ENCODE measurements at places on chromosomes 13 and 19.

GRCh38 chr19:10190026-10190425, 4.7 kb downstream of the DNMT1 start:
- no peak for DNase-seq

DNA sequence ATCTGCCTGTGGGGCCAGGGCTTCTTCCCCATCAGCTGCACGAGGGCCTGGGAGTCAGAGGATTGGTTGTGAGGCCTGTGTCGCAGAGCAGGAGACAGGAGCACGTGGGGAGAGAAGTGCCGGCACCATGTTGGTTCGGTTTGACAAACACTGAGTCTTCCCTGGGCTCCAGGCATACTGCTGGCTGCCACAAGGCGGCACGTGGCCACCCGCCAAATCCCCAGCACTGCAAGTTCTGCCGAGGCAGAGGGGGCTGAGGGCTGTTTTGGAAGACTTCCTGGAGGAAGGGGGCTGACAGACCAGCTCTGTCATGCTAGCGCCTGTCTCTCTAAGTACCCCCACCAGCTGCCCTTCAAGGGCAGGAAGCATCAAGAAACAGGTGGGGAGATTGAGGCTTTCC, 9.5 kb downstream of the SHANK1 start:
- DNase-seq: no peak

DNA sequence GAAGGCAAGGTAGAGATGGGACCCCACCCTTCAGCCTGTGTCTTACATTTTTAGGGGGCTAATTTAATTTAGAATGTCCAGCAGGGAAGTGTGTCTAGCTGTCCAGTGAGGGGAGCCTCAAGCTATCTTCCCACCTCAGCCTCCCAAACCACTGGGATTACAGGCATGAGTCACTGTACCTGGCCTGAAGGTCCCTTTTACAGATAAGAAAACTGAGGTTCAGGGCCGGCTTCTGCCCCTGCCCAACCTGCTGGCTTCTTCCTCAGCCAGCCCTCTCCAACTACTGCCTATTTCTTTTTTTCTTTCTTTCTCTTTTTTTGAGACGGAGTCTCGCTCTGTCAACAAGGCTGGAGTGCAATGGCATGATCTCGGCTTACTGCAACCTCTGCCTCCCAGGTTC, 19.4 kb upstream of the HOMER3 start:
- DNase-seq: no peak

- DNase-seq: no peak
These were observed 3.4 kb upstream of the FUT5 start for GRCh38 chr19:5873617-5874199.

DNA sequence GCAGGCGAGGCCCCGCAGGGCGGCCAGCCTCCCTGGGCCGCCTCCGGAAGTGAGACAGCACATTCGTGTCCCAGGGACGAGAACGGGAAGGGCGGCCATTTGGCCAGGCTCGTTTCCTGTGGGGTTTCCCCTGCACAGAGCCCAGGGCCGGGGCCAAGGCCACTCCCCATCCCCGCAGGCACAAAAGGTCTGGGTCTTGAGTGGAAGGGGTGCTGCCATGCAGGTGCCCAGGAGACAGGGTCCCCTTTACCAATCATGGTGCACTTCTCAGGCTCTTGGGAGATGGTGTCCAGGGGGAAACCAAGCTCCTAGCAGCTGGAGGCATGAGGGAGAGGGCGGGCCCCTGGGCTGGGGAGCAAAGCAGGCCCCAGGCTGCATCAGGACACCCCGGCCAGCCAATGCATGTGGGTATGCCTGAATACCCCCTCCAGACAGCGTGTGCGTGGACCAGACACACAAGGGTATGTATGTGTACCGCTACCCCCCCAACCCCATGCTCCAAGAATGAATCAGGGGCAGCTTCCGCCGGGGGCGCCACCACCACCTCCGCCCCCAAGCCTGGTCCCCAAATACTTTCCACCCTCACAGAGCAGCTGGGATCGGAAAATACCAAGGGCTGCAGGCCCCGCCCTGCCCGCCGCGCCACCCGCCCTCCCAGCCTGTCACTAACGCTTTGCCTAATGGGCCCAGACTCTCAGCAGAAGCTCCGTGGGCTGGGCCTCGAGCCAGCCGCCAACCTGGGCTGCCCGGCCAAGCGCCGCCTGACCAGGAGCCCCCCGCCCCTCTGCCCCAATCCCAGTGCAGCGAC, 37.6 kb upstream of the NANOS3 start:
- peak; percentile 64 for DNase-seq

DNA sequence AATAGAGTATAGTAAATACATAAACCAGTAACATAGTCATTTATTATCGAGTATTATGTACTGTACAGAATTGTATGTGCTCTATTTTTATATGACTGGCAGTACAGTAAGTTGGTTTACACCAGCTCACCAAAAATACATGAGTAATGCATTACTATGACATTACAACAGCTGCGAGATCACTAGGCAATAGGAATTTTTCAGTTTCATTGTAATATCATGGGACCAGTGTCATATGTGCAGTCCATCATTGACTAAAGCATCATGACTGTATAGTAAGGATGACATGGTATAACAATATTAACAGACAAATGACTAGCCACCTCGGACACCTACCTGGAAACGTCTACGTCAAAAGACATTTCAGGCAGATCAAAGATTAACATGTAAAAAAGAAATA, 33.6 kb downstream of the ATP7B start:
- DNase-seq: no peak

- no peak for DNase-seq
These were observed 28.7 kb downstream of the COMP start for GRCh38 chr19:18762125-18763023.

DNA sequence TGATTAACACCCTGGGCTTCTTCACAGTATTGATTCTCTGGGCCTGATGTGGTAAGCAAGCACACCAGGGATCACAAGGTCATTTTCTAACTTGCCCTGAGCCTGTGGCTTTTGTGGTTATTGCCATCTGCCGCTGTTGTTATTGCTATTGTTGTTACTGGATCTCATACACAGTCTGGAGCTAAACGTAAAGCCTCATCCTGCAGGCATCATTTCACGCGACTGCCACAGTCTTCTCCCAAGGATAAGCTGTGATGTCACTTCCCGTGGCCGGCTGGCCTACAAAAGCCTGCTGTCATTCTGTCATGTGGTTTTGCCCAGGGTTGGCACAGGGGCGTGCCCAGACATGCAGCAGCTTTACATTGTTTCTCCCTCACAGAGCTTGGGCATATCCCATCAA, 154.0 kb upstream of the GPR12 start:
- peak; percentile 5 for DNase-seq

- no peak for DNase-seq
These were observed 36.9 kb downstream of the POLR1D start for GRCh38 chr13:27658546-27658945.

- DNase-seq: no peak
These were observed 14.2 kb downstream of the ZAR1L start for GRCh38 chr13:32300920-32301319.

DNA sequence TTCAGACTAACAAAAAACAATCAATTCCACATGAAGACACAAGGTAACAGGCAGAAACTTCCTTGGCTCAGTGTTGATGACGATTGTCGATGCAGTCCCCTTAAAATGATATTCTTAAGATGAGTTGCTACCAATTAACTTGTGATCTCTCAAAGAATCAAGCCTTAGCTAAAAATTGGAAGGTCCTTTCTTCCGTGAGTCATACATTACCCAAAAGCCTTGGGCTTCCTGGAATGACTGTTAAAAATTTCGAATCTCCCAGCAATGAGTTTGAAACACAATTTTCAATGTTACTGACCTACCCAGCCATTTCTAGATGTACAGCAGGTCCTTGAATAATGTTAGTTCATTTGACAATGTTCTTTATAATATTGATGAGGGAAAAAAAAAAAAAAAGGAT, 28.0 kb upstream of the RB1 start:
- no peak for DNase-seq

- DNase-seq: no peak
These were observed 21.5 kb downstream of the AKT2 start for GRCh38 chr19:40263440-40264313.

- no peak for DNase-seq
These were observed 19.1 kb downstream of the SMARCA4 start for GRCh38 chr19:10979951-10980381.

GRCh38 chr13:44876782-44877324, 112.4 kb downstream of the NUFIP1 start:
- DNase-seq: no peak
